ENCODE measurements at places on chromosomes 2 and 18. TPM values are rescaled to one million over a fixed set of nuclear protein-coding genes. Genes with fewer than 3 reads are reported as not detected.

- no peak overlapping the region for H3K27ac ChIP-seq
- H3K4me1 ChIP-seq = no peaks in the 10 kb centered on the region
- no peak for DNase-seq
- H3K4me3 ChIP-seq = no peak overlapping the region
- no peaks in the 10 kb centered on the region for H3K27me3 ChIP-seq
Observed at GRCh38 chr2:166892397-166892796, 4.1 kb downstream of the XIRP2 start.

- H3K27ac ChIP-seq = no peak overlapping the region
- no peak overlapping the region for H3K4me3 ChIP-seq
- no peak for DNase-seq
- H3K36me3 ChIP-seq = no peaks in the 10 kb centered on the region
Observed at GRCh38 chr2:7598402-7598801, 681.2 kb downstream of the RNF144A start.

GRCh38 chr2:226366920-226367319, 432.7 kb downstream of the IRS1 start:
- H3K4me3 ChIP-seq = no peak overlapping the region
- H3K27ac ChIP-seq = no peak overlapping the region
- no peaks in the 10 kb centered on the region for H3K4me1 ChIP-seq

Gene CAPN14
- total RNA-seq = 0.65 TPM

GRCh38 chr2:162258686-162259085, 15.4 kb upstream of the FAP start:
- H3K4me3 ChIP-seq = no peak overlapping the region
- no peak overlapping the region for H3K27ac ChIP-seq
- H3K27me3 ChIP-seq = no peaks in the 10 kb centered on the region
- peaks cover 5% of the 10 kb centered on the region for H3K4me1 ChIP-seq
- DNase-seq = no peak
- no peaks in the 10 kb centered on the region for H3K36me3 ChIP-seq

DNA sequence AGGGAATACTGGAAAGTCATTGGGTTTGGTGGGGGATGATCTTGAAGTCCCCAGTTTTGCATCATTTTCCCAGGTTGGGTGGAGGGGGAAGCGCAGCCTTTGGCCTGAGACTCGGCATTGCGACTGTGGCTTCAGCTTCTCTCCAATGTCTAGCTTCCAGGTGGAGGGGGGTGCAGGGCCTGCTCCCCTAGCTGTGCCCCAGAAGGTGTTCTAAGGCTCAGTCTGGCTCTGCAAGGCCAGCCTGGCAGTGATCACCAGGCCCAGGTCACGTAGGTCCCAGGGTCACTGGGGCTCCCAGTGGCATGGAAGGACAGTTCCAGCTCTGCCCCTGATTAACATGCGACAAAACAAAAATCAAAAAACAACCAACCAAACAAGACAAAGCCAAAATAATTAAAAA, 56.9 kb upstream of the HAAO start:
- H3K4me1 ChIP-seq = peaks cover 6% of the 10 kb centered on the region
- H3K4me3 ChIP-seq = no peak overlapping the region
- no peak for DNase-seq
- H3K36me3 ChIP-seq = no peaks in the 10 kb centered on the region
- H3K27me3 ChIP-seq = peaks cover 15% of the 10 kb centered on the region

- H3K27me3 ChIP-seq = no peaks in the 10 kb centered on the region
- no peaks in the 10 kb centered on the region for H3K36me3 ChIP-seq
- no peak overlapping the region for H3K27ac ChIP-seq
- no peaks in the 10 kb centered on the region for H3K4me1 ChIP-seq
- DNase-seq = no peak
Observed at GRCh38 chr2:154370873-154371272, 327.6 kb upstream of the KCNJ3 start.

GRCh38 chr18:34207344-34207851, 17.3 kb downstream of the NOL4 start:
- H3K4me3 ChIP-seq = no peak overlapping the region
- no peak overlapping the region for H3K27ac ChIP-seq
- H3K36me3 ChIP-seq = no peaks in the 10 kb centered on the region
- no peaks in the 10 kb centered on the region for H3K27me3 ChIP-seq

- peaks cover 87% of the 10 kb centered on the region for H3K27me3 ChIP-seq
- H3K4me3 ChIP-seq = peak overlapping the region; percentile 85
- DNase-seq = no peak
- peaks cover 46% of the 10 kb centered on the region for H3K4me1 ChIP-seq
- H3K36me3 ChIP-seq = no peaks in the 10 kb centered on the region
- H3K27ac ChIP-seq = peak overlapping the region; percentile 92
Observed at GRCh38 chr2:172087207-172087779, 2.0 kb downstream of the DLX1 start.

Gene KCNE4
- not detected for total RNA-seq

DNA sequence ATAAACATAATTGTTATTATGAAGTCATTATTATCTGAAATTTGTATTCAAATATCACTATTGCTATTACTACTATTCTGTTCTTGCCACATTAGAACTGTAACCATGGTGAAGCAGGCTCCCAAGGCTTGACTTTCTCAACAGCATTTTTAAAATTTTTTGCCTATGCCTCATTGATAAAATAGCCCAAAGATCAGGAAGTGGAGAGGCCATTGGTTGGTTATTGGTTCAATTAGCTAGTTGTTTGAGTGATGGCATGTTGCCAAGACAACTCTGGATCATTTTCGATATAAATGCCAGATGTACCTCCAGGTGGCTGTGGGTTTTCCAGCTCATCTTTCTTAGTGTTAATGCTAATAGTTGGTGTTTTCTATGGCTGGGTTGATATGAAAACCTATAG, 513.5 kb downstream of the TRIB2 start:
- H3K27me3 ChIP-seq = peaks cover 16% of the 10 kb centered on the region
- H3K27ac ChIP-seq = no peak overlapping the region
- no peak for DNase-seq
- no peaks in the 10 kb centered on the region for H3K36me3 ChIP-seq
- H3K4me1 ChIP-seq = no peaks in the 10 kb centered on the region
- H3K4me3 ChIP-seq = no peak overlapping the region

DNA sequence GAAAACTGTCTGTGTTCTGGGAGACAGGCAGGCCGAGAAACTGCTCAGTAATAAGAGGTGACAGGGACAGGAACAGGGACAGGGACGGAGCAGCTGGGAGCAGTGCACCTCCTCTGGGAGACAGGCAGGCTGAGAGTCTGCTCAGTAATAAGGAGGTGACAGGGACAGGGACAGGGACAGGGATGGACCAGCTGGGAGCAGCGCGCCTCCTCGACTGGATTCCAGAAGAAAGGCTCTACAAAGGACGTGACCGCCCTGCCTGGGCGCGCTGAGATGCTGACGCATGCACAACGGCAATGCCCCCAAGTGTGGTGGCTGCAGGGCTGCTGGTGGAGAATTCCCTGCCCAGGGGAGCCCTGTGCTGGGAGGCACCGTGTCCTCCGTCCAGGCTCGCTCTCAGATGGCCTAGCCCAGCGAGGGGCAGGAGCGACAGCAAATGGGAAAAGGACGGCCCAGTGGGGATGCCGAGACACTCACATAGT, 44.2 kb upstream of the PXDN start:
- no peaks in the 10 kb centered on the region for H3K4me1 ChIP-seq
- H3K27ac ChIP-seq = peak overlapping the region; percentile 43
- no peaks in the 10 kb centered on the region for H3K36me3 ChIP-seq
- DNase-seq = no peak
- H3K27me3 ChIP-seq = peaks cover 36% of the 10 kb centered on the region

- H3K36me3 ChIP-seq = no peaks in the 10 kb centered on the region
- no peak overlapping the region for H3K4me3 ChIP-seq
- no peaks in the 10 kb centered on the region for H3K4me1 ChIP-seq
- peaks cover 22% of the 10 kb centered on the region for H3K27me3 ChIP-seq
- H3K27ac ChIP-seq = no peak overlapping the region
Observed at GRCh38 chr2:119204525-119204924, 19.1 kb upstream of the STEAP3 start.

DNA sequence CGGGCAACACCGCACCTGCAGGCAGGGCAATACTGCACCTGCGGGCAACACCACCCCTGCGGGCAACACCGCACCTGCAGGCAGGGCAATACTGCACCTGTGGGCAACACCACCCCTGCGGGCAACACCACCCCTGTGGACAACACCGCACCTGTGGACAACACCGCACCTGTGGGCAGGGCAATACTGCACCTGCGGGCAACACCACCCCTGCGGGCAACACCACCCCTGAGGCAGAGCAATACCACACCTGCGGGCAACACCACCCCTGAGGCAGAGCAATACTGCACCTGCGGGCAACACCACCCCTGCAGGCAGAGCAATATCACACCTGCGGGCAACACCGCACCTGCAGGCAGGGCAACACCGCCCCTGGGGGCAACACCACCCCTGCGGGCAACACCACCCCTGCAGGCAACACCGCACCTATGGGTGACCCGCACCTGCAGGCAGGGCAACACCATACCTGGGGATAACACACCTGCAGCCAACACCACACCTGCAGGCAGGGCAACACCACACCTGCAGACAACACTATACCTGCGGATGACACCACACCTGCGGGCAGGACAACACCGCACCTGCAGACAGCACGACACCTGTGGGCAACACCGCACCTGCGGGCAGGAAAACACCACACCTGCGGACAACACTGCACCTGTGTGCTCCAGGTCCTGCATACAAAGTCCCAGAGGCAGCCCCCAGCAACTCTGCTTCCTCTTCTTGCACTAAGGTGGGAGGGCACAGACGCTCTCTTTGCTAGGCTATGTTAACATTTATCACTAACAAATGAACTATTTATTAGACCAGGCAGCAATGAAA, 57.7 kb downstream of the EIPR1 start:
- peaks cover 2% of the 10 kb centered on the region for H3K4me1 ChIP-seq
- no peak for DNase-seq
- no peak overlapping the region for H3K4me3 ChIP-seq
- no peaks in the 10 kb centered on the region for H3K27me3 ChIP-seq
- H3K36me3 ChIP-seq = peaks cover 2% of the 10 kb centered on the region
- no peak overlapping the region for H3K27ac ChIP-seq

- no peaks in the 10 kb centered on the region for H3K27me3 ChIP-seq
- no peak for DNase-seq
- no peak overlapping the region for H3K27ac ChIP-seq
- no peak overlapping the region for H3K4me3 ChIP-seq
- H3K36me3 ChIP-seq = peaks cover 2% of the 10 kb centered on the region
Observed at GRCh38 chr2:10517351-10518043, 69.4 kb upstream of the ODC1 start.

DNA sequence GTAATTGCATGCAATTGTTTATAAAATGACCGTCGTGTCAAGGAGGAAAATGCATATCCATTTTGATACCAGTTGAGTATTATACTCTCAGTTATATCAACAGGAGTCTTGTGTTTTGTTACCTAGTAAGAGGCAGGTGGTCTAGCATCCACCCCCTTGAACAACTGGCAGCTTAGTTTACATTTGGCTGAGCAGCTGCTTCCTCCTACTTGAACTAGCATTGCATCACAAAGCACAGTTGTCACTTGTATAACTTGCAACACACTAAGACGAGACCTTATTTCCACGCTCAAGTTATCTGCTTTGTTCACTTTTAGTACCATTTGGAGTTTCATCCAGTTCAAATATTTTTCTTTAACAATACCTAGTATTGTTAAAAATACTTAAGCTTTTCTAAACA, 75.4 kb upstream of the UBE2E3 start:
- no peak overlapping the region for H3K4me3 ChIP-seq
- H3K27me3 ChIP-seq = peaks cover 34% of the 10 kb centered on the region
- no peaks in the 10 kb centered on the region for H3K4me1 ChIP-seq
- H3K36me3 ChIP-seq = no peaks in the 10 kb centered on the region

DNA sequence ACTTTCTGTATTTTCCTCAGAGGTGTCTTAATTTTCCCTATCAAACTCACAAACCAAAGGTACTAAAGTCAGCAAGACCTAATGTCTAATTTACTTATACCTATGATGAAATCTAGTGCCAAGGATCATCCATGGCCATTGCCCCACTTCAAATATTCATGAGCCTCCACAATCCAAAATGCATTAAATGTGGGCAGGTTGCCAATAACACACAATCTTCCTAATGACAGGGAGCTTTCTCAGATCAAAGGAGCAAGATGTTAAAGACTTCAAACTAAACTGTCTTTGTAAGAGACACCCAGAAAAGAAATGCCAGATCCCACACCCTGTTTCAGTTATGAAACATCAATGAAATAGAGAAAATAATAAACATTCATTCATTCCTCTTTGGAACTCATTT, 143.2 kb downstream of the TMEFF2 start:
- DNase-seq = no peak
- no peaks in the 10 kb centered on the region for H3K36me3 ChIP-seq
- no peaks in the 10 kb centered on the region for H3K4me1 ChIP-seq
- H3K4me3 ChIP-seq = no peak overlapping the region
- peaks cover 14% of the 10 kb centered on the region for H3K27me3 ChIP-seq

Gene KATNAL2
- 0.86 TPM for total RNA-seq

GRCh38 chr2:74952575-74952974, 5.9 kb upstream of the POLE4 start:
- H3K4me3 ChIP-seq = no peak overlapping the region
- H3K27me3 ChIP-seq = no peaks in the 10 kb centered on the region
- peaks cover 12% of the 10 kb centered on the region for H3K4me1 ChIP-seq
- H3K27ac ChIP-seq = no peak overlapping the region

DNA sequence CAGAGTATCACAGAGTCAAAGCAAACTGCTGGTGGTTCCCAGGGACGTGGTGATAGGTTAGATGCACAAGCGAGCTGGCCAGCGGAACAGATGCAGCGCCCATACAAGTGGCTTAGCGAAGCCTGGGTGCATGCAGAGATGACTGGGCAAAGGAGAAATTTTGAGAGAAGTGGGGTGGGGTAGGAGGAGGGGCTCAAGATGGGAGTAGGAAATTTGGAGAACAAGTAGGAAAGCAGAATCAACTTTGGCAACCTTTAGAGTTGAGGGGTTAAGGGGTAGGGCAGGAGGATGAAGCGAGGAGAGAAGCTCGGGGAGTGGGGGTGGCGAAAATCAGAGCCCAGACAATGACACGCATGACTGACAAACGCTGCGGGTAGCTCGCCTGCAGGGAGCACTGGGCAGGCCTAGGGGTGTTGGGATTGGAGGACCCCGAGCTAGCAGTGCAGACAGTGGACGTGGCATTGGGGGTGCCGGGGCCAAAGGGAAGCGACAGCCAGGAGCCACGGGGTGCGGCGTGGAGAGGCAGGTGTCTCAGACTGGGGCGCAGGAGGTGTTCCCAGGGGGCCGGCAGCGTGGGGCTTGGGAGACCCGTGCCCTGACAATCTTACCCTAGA, 431 bp downstream of the FAM98A start:
- H3K36me3 ChIP-seq = peaks cover 8% of the 10 kb centered on the region
- peak overlapping the region; percentile 99 for H3K4me3 ChIP-seq
- no peaks in the 10 kb centered on the region for H3K27me3 ChIP-seq

DNA sequence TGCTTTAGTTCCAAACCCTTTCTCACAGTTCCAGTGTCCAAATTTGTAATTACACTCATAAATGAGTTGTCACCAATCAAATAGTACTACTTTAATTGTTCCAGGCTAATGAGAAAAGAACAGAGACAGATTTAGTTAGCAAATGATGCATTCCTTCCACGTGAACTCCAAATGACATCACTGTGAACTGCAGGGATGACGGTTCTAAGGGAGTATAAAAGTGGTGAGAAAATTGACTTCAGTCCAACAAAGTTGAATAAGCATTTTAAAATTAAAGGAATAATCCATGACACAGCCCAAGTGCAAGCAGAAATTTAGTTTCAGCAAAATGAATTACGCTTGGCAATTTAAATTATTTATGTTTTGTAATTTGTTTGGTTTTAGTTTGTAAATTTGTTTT, 102.0 kb upstream of the LRATD1 start:
- H3K27me3 ChIP-seq = no peaks in the 10 kb centered on the region
- H3K4me3 ChIP-seq = no peak overlapping the region
- no peaks in the 10 kb centered on the region for H3K36me3 ChIP-seq
- no peak for DNase-seq

Data from T-helper 17 cell (primary cell).